AG10803 (cell line): ENCODE measurements at places on chromosomes 2 and 18.
A peak's percentile ranks its signal among the peaks of the same experiment; 100 is the strongest.

GRCh38 chr2:174800436-174801205 lies 36.3 kb upstream of the CHRNA1 start:
- DNase-seq, result no peak

DNA sequence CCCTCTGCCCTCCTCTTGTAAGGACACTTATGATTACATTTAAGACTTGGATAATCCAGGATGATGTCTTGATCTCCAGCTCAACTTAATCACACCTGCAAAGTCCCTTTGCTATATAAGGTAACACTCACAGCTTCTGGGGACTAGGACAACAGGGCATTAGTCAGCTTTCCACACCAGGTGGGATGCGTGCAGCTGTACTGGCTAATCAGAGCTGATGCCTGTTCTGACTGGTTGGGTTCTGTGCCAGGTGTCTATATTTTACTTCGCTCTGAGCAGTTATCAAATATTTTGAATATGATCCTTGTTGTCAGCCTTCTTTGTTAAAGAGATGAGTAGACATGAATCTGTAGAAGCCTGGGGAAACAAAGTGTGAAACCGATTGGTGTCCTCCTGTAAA lies 115.5 kb upstream of the ATP8B1 start:
- no peak for DNase-seq

- no peak for DNase-seq
Observed at GRCh38 chr2:186733414-186733813, 39.6 kb downstream of the FAM171B start.

DNA sequence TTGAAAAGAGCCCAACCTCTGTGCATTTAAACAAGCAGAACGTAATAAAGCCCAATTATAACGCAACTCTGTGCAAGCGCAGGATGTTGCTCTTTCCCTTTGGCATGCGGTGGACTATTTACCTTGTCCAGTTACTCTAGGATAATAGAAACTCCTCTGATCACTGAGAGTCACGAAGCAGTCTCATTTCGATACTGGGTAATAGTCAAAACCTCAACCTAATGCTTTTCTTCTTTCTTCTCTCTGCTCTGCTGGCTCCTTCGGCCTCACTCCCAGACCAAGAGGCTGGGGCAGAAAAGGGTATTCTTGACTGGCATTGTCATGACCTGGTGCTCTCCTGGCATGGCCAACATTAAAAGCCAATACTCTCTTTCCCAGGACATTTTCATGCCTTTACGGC lies 89.7 kb upstream of the GCFC2 start:
- no peak for DNase-seq

DNA sequence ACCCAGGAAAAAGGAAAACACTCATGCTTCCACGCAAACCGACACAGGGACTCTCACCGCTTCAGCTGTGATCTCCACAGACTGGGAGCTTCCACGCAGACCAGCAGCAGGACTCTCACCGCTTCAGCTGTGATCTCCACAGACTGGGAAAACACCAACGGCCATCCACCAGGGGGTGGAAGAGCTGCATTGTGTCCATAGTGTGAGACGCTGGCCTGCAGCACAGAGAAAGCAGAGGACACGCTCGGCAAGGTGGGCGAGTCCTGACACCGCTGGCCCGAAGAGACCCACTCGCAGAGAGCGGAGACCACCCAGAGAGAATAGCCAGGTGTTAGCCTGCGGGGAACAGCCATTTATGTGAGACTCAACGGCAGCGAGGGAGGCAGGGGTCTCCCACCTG lies 42.5 kb upstream of the NFATC1 start:
- DNase-seq, result no peak

DNA sequence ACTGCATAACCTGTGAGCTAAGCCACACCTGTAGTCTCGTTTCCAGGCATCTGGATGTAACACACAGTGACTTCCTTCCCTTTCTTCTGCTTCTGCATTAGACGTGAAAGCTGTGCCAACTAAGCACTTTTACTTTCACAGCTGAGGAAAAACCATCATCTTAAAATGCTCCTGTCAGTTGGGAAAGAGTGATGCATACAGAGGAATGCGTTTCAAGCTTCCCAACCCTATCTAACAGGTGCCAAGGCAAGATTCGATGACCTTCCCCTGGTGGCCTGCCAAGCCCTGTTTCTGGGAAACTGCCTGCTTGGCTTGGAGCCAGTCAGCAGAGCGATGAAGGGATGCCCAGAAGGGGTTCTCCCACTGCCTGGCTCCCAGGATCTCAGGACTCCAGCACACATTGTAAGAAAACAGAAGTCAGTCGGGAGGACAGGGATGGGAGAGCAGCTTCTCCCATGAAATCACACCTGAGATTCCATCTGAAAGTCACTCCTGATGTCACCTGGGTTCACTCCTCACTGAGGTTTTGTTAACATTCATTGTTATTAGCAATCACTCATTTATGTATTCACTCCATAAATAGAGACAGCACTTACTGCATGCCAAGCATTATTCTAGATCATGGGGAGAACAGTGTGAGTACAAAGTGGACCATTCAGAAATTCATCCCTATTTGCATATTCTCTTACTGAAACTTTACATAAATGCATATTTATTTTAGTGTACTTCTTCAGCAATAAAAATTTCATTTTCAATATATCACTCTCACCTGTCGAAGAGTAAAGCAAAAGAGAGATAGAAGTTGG lies 64.1 kb downstream of the DTNA start:
- DNase-seq, result peak; percentile 56

- no peak for DNase-seq
Observed at GRCh38 chr2:81940266-81940955, 1635.9 kb upstream of the LRRTM1 start.

GRCh38 chr2:30275256-30275655 lies 43.9 kb downstream of the LBH start:
- no peak for DNase-seq

- peak; percentile 4 for DNase-seq
Observed at GRCh38 chr2:187826023-187826422, 271.8 kb upstream of the TFPI start.

DNA sequence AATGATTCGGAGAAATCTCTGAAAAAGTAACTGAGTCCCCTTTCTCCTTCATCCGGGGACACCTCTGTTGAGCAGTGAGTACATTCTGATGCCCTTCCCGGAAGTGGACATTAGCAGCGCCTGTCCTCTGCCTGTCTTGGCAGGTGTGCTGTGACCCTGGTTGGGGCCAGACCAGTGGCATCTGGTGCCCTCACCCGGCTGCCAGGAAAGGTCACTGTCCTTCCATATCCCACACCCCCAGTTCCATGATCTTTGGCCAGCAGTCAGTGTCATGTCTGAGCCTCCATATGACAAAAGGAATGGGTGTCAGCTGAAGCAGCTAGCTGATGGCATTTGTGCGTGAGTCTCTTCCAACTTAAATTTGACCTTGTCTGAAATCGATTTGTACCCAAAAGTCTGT lies 128.1 kb downstream of the NCK2 start:
- DNase-seq, result no peak

- no peak for DNase-seq
Observed at GRCh38 chr2:28093308-28093707, 202.8 kb downstream of the BABAM2 start.
